ENCODE measurements at places on chromosomes 3 and 15.

DNA sequence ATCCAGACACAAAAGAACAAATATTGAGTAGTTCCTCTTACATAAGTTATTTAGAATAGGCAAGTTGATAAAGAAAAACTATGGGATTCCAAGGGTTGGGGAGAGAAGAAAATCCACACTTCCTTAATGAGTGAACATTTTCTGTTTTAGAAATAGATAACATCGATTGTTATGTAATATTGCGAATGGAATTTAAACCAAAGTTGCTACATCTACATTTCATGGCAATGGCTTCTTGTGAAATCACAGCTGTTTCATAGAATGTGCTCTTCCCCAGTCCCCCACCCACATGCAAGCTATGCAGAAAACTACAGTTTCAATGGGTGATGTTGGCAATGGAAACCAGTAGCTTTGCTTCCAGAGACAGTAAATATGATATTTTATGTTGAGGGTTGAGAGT, 1639.5 kb downstream of the SI start:
- DNase-seq, result no peak

- DNase-seq, result no peak
Observed at GRCh38 chr3:132641837-132642538, 17.6 kb downstream of the ACAD11 start.

- DNase-seq, result no peak
Observed at GRCh38 chr3:13054341-13055285, 18.6 kb downstream of the IQSEC1 start.

DNA sequence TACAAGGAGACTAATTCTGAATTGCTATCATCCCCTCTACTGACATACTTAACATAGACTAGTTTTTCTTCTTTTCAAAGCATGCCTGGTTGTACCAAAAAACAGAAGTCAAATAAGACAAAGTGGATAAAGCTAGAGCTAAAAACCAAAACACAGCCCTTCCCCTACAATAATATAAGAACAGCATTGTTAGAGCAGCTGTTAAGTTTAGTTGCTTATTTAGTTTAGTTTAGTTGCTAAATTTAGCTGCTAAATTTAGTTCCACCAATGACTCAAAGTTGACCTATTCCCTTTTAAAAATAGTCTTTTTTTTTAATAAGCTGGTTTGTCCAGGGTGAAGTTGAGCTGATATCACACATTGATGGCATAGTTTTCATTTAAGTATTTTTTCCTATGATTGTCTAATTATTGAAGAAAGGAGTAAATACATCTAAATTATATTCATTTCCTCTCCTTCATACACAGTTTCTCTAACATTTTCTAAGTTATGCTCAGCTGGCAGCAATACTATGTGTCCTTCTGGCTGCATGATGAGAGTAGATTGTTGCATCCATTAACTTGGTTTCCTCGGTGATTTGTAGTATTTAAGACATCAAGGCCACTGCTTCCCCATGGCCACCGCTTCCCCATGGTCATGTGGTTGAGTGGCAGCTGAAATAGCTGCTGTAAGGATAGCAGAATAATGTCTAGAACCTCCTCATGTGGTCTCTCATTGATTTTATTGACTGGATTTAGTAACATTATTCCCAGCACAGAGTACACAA, 718.6 kb upstream of the NECTIN3 start:
- DNase-seq, result no peak

- DNase-seq, result no peak
Observed at GRCh38 chr3:161559177-161559998, 62.8 kb downstream of the OTOL1 start.

- DNase-seq, result no peak
Observed at GRCh38 chr3:33807191-33807590, 8.8 kb downstream of the PDCD6IP start.

DNA sequence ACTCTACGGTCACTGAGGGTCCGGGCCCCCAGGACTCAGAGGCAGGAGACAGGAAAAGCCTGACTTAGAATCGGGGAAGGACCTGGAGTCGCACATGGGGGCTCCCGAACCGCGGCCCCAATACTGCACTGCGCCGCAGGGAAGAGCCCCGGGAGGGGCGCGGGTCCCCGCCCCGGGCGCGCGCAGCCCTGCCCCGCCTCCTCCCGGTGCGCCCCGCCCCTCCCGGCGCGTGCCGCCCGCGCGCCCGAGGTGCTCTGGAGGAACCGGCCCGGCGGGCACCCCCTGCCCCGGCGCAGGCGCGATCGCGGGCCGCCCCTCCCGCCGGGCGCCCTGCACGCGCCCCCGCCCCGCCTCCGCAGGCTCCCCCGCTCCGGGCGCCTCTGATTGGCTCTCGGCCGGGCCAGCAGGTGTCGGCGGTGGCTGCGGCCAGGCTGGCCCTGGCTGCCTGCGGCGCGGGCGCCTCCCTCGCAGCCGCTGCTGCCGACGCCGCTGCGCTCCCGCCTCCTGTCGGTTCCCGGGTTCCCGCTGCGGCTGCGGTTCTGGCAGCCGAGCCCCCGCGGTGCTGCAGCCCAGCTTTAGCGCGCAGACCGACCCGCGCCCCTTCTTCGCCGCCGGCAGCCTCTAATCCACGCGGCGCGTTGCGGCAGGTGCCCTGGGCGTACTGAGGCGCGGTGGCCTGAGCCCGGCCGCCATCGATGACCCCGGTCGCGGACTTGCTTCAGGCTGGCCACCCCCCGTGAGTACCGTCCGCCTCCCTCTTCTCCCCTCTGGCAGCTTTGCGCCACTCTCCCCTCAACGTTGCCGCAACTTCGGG, at the start of gene MYRIP:
MYRIP (plus strand) TSS at position 429 of the 814 bp plus-strand sequence. CDS start 91,208 bp downstream, outside the sequence.
- DNase-seq, result no peak

DNA sequence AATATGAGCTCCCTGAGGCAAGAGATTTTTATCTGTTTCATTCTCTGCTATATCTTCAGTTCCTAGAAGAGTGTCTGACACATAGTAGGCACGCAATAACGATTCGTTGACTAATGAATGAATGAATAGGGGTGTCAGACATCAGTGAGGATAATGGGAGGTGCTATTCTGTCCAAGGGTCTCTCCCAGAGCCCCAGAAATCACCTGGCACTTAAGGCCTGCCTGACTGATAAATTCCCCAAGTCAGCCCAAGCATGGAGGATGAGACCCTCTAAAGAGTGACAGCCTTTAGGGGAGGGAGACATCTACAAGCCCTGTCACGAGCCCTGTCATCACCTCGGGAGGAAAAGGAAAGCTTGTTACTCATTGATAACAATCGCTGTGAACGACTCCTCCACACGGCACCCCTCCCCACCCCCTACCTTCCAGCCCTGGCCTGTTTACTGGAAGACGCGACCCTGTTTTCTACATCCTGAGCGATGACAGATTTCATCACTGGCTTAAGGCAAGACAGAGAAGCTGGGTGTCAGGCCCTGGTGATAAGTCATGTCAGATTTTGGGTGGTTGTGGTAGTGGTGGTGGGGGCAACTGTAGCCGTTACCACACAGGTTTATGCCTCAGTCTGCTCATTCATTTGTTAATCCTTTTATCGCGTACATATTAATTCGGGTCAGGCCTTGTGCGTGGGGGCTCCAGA, 23.1 kb downstream of the BHLHE40 start:
- DNase-seq, result no peak
